ENCODE measurements at places on chromosomes 6 and 20.

- peak; percentile 20 for DNase-seq
These were observed 405.3 kb upstream of the HS3ST5 start for GRCh38 chr6:114747995-114748625.

GRCh38 chr6:7541175-7542064 is at the start of gene DSP:
Gene DSP, plus strand, starts transcription at chr6:7541671. Its CDS starts 245 bp downstream, at chr6:7541916.
- DNase-seq, result peak; percentile 84

DNA sequence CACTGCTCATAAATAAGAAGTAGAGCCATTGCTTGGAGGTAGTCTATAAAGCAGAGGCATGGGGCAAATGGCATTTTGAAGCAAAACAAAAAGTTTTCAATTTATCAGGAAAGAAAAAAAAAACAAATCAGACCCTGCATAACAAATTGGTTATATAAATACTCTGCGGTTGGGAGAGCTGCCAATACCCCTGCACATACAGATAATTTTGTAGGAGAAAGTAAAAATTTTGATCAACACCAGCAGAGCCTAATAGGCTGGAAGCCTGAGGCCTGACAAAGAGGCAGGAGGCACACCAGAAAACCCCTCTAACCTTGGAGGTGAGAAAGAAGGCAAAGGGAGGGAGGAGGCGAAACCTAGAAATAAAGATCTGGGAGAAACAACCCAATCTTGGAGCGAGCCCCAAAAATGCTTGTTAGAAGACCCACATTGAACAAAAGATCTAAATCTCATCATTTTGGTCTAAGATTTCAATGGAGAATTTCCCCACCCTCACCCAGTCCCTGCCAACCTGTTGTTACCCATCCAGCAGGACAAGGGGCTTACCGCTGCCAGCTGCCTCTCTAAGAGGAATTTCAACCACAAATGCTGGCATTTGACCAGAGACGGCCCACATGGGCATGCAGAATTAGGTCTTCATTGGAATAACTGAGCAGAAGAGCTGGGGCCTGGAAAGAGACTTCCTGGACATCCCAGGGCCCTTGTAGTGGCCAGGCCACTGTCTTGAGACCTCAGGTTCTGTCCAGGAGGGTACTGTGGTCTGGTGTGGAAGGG is 28.4 kb downstream of the FOXA2 start:
- DNase-seq, result no peak

- DNase-seq, result peak; percentile 28
These were observed 56.3 kb upstream of the OLIG3 start for GRCh38 chr6:137550535-137550934.

- DNase-seq, result no peak
These were observed 8.5 kb downstream of the GMEB2 start for GRCh38 chr20:63618291-63618980.

GRCh38 chr6:43180058-43180457 is 1.9 kb upstream of the CUL9 start:
- no peak for DNase-seq

- DNase-seq, result no peak
These were observed 628.0 kb upstream of the NRSN1 start for GRCh38 chr6:23498013-23498412.

GRCh38 chr6:146950351-146950835 is 253.8 kb upstream of the STXBP5 start:
- no peak for DNase-seq

DNA sequence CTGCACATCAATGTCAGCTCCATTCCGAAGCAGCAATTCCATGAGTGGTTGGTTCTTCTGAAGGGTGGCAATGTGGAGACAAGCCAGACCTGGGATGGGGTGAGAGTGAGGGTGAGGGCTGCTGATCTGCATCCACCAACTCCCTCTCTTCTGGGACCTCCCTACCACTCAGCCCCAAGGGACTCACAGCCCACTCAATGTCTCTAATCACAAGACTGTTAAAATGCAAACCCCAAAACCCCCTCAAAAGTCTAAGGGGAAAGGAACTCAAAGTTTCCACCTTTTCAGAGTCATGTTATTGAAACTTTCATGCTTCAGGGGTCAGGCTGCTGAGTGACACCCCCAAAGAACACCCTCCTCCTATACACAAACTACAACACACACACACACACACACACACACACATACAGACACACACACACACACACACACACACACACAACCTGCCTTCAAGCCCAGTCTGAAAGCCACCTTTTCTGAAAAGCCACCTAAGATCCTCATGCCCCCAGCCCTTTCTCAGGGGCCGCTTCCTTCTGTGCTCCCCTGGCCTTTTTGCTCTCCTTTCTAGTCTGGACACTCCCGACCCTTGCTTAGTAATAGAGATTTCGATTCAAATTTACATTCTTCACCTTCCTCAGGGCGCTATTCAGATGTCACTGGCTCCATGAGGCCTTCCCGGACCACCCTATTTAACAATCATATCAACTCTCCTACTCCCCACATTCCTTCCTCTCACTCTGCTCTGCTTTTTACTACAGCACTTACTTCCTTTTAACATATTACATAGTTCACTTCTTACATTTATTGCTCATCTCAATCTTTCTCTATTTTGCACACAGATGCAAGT is 3.3 kb upstream of the SLC35B2 start:
- DNase-seq, result no peak

- no peak for DNase-seq
These were observed 54.9 kb downstream of the LY86 start for GRCh38 chr6:6643398-6643797.

- DNase-seq, result no peak
These were observed 126.3 kb downstream of the PRND start for GRCh38 chr20:4848041-4848440.

DNA sequence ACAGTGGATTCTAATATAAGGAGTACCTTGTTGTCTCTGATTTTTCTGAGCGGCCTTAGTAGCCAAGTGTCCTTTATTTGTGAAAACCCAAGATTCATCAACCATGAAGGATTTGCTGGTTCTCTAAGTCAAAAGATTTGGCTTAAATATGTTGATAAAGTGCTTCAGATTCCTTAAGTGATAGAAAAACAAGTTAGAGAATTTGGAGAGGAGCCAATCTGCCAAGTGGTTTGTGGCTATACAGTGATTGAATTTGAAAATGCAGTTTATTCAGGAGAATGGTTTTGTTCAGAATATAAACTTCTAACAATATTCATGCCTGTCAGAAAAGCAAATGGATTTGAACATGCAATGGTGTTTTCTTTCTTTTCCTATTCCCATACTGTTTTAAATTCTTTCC is 54.8 kb downstream of the CAP2 start:
- DNase-seq, result no peak

DNA sequence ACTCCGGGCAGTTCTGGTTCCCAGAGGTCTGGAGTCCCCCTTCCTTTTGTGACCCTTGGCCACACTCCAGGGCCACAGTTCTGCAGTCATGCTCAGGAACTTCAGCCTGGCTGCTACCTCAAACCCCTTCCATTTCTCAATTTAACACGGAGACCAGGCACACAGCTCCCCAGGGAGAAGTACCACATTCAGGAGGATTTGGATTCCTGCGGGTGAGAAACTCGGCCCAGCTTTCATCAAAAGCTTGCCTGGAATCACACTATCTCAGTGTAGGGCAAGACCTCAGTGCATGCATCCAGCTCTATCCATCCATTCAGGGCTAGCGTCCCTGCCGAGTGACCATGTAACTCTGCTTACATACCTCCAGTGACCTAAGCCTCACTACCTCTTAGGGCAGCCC is 16.8 kb upstream of the IP6K3 start:
- no peak for DNase-seq

DNA sequence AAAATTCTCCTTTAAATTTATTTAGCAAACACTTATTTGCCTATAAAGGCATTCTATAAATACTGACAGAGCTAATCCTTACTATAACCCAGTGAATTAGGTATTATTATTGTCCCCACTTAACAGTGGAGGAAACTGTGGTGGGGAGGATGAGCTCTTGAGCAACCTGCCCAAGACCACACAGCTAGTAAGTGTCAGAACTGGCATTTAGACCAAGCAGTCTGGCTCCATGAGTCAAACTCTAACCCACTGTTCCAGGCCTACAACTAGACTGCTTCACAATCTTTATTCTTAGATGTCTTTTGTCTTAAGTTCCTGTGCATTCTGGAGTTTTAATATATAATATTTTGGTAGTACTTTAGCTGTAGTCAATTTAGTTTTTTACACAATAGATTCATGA is 530.8 kb downstream of the BCKDHB start:
- DNase-seq, result no peak

DNA sequence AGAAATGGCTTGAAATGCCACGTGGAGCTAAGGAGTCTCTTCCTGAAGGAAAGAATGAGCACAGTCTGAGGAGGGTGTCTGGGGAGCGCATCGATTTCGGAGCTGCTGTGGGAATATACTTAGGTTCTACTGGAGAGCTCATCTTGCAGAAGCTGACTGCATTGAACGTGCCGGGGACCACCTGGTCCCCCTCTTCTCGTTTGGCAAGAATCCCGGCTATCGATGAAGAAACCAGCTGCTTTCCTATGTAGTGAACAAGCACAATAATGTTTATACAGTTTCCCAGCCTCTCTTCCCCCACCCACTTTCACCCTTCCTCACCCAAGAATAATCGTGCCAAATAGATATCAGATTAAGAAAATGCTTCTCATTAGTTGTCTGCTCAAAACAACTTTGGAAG is 242.5 kb downstream of the PACRG start:
- DNase-seq, result no peak

DNA sequence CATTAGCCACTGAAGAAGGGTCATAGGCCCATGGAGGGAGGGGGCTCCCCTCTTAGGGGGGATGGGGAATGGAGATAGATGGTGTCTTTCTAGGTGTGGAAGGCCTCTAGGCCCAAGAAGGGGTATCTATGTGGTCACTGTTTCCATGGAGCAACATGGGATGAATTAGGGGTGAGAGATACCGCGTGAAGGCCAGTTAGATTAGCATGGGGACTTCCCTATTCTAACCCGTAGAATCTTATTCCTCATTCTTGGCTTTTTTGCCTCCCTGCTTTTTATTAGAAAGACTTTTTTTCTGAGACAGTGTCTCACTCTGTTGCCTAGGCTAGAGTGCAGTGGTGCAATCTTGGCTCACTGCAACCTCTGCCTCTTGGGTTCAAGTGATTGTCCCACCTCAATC is 3.2 kb downstream of the RAB44 start:
- no peak for DNase-seq

DNA sequence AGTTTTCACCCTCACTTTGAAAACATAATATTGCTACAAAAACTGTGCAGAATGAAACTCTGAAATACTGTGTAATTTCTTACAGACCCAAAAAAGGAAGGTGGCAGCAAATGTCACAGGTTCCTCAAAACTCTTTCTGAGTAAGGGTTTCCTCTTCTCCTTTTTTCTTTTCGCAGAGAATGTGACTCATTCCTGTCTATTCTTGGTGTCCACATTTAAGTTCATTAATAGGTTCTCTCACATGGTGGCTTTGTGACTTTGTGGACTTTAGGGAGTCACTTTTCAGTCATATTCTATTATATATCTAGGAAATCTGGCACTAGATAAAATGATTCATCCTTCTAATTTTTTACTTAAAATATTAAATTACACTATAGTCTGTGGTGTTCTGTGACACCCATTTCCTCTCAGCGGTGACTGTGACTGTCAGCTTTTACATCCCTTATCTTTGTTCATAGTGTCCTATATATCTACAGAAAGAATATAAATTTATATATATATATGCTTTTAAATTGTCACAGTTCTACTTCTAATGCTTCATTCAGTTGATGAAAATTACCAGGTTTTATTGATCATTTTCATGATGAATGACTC is 126.8 kb upstream of the HCRTR2 start:
- peak; percentile 34 for DNase-seq

DNA sequence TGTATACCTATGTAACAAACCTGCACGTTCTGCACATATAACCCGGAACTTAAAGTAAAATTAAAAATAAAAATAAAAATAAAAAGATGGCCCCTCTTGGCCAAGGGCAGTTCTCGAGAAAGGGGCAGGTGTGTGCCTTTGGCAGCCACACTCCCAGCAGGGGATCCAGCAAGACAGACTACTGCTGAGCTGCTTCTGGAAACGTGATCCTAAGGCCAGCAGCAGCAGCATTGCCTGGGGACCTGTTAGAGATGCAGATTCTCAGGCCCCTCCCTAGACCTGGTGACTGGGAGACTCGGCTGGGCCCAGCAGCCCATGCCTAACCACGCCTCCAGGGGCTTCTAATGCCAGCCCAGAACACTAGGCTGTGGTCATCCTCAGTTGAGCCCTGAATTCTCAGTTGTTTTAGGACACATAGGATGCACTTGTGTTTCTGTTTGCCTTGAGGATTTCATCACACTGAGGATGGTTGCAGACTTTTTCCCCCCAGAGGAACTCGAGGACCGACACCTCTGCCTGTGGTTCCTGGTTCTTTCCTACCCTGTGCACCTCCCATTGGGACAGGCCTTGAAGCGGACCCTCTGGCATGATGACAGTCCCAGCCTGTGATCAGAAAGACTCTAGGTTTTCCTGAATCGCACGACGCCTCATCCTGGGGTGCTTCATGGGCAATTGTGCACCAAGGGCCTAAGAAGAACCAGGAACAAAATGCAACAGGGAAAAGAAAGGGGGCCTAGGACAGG is 105.9 kb downstream of the TOX2 start:
- no peak for DNase-seq

DNA sequence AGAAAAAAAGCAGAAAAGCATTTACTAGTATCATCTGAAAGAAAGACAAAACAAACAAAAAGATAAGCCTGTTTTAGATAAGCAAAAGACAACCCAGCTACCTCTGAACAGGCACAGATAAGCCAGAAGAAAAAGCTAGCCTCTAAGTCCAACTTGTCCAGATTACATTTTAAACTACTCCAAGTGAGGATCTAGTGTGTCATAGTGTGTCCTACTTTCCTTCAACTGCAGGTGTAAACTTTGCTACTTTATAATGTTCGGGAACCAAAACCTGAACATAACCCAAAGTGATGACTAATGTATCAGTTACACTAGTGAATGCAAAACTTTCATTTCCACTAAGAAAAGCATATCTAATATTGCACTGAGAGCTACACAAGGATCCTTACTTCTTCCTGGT is 19.5 kb downstream of the ADNP start:
- DNase-seq, result no peak

- peak; percentile 49 for DNase-seq
These were observed 90.9 kb downstream of the SCAF8 start for GRCh38 chr6:154824076-154824475.

DNA sequence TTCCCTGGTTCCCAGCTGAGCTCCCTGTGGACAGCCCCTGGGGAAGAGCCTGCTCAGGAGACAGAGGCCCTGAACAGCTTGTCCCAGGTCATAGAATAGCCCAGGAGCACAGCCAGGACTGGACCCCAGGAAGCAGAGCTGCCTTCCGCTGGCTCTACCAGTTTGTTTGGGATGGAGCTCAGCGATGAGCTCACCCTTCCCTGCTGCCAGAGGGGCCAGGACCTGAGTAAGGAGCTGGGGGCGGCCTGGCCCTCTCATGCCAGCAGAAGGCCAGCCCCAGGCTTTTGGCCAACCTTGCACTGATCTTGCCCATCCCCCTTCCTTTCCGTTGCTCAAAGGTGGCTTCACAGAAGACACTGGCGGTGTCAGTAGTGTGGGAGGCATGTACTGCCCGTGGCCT is 17.5 kb downstream of the MMP24OS start:
- DNase-seq, result no peak

GRCh38 chr20:48706710-48707365 is 121.0 kb downstream of the PREX1 start:
- no peak for DNase-seq

GRCh38 chr6:158605266-158605878 is 39.2 kb downstream of the DYNLT1 start:
- peak; percentile 67 for DNase-seq

All from NCI-H2081 (cell line).